ENCODE measurements at places on chromosomes 1 and 21. TPM values are rescaled to one million over a fixed set of nuclear protein-coding genes. Genes with fewer than 3 reads are reported as not detected.

The KRTAP7-1 gene
- not detected for total RNA-seq

The NBPF3 gene
- 10.0 TPM for total RNA-seq

The HSD3B1 gene
- not detected for total RNA-seq

The SLC16A1 gene
- total RNA-seq = 65.1 TPM

The PPFIA4 gene
- total RNA-seq = 0.29 TPM

The KDM5B gene
- total RNA-seq = 96.4 TPM

The DISC1 gene
- total RNA-seq = 22.1 TPM
